ENCODE measurements at places on chromosomes 6 and 20. TPM values are rescaled to one million over a fixed set of nuclear protein-coding genes. Genes with fewer than 3 reads are reported as not detected.

The LGSN gene
- total RNA-seq: not detected

The LY6G6D gene
- total RNA-seq: not detected

The MARCKS gene
- 42.7 TPM for total RNA-seq

The MDFI gene
- 94.7 TPM for total RNA-seq

The MRPS10 gene
- total RNA-seq: 5.4 TPM

DNA sequence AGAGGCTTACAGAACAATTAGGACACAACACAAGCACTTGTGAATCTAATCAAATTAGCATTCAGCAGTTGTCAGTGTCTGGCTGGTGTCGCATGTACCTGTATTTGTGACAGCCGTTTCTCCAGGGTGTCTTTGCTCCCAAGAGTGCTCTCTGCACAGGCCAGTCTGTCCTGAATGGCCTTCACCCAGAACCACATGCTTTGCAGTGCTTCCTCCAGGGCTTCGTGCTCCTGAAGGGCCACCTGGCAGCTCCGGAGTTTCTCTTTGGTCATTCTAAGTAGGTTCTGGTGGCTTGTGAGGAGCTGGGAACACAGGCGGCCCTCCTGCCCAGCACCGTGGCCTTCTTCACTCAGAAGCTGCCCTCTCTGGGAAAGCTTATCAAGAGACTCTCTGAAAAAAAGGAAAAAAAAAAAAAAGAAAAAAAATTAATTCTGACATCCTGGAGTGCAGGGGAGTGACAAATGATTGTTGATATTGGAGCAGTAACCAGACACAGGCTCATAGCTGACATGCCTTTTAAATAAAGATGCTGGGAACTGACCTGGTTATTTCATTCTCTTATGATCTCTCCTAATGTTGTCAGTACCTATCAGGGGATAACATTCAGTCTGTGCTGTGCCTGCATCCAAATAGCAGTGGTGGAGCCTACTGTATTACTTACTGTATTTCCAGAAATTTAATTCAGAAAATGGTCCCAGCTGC lies 245.8 kb downstream of the SYNE1 start:
- no peak for DNase-seq

DNA sequence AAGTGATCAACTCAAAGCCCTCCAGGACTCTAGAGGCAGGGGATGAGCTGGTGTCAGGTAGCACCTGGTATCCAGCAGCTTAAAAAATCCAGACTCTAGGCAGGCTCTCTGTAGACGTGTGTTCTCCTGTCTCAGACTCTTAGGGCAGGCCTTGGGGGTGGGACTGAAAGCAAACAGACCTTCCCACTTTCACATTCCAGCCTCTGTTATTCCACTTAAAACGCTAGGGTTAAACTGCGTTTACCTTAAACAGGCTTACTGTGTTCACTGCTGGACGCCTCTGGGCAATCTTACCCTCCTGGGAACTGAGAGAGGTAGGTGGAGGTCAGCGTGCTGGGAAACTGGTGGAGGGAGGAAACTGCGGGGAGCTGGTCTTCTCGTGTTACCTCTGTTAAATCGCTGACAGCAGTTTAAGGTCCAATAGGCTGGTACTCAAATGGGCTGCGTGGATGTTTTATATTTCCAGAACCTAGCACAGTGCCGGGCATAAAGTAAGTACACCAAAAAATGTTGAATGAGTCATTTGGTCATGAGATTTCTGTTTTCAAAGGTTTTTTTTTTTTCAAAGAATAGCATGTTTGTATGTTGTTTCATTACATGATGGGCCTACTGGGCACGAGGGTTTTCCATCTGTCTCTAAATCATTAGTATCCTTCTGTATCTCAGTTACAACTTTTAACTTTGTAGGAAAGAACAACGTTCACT lies at the start of gene GCNT2:
Gene GCNT2 (plus strand): TSS at position 248 of the 705 bp plus-strand sequence. CDS start 7,561 bp downstream, outside the sequence.
- DNase-seq: no peak

- DNase-seq: no peak
These were observed 531.7 kb downstream of the TFAP2B start for GRCh38 chr6:51350308-51350904.

DNA sequence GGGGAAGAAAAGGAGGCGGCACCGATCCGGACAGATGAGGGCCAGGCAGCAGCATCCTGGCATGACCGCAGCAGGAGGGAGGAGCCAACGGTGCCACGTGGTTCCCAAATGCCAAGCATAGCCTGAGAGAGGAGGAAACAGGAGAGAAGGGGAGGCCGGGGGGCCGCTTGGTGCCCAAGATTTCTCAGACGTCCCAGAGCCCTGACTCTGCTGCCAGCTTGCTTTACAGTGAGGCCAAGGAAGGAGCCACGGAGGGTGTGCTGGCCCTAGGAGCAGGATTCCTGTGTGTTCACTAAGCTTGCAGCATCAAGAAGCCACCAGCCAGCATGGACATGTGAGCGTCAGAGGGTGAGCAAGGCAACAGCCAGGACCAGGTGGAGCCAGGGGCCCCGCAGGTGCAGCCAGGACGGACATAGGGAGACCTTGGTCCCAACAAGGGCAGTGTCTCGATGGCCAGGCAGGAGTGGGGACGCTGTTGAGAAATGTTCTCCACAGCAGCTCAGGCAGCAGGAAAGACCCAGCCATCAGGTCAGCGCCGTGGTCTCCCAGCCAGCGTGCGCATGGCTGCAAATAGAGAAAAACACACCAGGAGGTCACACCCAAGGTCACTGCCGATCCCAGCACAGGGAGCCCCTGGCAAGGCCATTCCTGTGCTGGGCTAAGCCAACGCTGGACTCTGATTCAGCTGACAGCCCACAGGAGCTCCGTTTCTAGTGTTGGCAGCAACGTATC lies 143.7 kb downstream of the DLL1 start:
- DNase-seq: no peak

DNA sequence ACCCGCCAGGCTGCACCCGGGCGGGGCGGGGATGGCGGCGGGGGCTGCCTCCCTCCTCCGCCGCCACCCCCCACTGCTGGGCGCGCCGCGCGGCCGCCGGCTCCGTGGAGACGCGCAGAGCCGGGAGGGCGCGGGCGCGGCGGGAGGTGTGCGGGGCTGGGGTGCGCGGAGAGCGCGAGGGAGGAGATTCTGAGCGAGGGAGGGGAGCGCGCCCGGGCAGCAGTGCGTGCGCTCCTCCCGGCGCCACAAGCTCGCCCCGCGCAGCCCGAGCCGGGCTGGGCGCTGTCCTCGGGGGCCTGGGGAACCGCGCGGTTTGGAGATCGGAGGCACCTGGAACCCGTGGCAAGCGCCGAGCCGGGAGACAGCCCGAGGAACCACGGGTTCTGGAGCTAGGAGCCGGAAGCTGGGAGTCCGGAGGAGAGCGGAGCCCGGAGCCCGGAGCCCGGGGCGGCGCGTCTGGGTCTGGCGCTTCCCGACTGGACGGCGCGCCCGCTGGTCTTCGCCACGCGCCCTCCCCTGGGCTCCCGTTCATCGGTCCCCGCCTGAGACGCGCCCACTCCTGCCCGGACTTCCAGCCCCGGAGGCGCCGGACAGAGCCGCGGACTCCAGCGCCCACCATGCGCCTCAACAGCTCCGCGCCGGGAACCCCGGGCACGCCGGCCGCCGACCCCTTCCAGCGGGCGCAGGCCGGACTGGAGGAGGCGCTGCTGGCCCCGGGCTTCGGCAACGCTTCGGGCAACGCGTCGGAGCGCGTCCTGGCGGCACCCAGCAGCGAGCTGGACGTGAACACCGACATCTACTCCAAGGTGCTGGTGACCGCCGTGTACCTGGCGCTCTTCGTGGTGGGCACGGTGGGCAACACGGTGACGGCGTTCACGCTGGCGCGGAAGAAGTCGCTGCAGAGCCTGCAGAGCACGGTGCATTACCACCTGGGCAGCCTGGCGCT lies at the start of gene NTSR1:
Gene NTSR1 (plus strand): TSS at position 246 of the 946 bp plus-strand sequence. CDS start 372 bp downstream, at position 618.
- no peak for DNase-seq

- DNase-seq: no peak
These were observed 259.9 kb upstream of the MARCKS start for GRCh38 chr6:113597231-113597583.

DNA sequence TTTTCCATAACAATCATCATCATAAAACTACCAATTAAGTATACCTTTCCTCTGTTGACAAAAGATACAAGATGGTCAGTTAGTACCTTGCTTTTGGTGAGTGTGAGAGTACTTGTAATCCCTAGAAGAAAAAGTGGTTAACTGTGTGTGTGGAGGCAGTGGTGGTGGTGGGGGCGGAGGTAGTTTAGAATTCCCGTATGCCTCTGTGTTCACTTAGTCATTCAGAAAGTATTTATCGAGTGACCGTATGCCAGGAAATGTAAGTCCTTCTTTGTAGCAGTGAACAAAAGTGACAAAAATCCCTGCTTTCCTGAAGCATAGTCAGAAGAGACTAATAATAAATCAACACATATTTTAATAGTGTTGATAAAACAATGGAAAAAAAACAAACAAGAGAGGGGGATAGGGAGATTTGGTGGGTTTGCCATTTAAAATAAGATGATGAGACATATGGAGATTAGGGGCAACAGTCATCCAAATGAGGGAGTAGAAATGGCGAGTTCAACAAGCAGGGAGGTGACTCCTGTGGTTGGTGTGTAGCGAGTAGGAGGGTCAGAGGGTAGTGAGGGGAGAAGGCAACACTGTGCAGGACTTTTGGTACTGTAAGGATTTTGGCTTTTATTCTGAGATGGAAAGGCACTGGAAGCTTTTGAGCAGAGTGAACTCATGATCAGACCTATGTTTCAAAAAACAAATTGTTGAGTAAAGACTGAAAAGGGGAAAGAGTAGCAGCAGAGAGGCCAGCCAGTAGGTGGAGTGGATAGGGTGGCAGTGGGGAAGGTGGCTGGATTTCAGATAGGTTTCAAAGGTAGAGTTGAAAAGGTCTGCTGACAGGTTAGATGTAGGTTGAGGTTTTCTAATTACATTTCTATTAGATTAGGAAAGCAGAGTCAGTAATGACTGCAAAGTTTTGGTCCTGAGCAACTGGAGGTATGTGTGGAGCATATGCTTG lies 40.3 kb upstream of the SIM1 start:
- peak; percentile 68 for DNase-seq

GRCh38 chr6:44333273-44333919 lies 9.1 kb upstream of the SPATS1 start:
- no peak for DNase-seq

- DNase-seq: no peak
These were observed 68.4 kb downstream of the VEGFA start for GRCh38 chr6:43838276-43839036.

- DNase-seq: no peak
These were observed 54.8 kb downstream of the CTCFL start for GRCh38 chr20:57470212-57470522.

DNA sequence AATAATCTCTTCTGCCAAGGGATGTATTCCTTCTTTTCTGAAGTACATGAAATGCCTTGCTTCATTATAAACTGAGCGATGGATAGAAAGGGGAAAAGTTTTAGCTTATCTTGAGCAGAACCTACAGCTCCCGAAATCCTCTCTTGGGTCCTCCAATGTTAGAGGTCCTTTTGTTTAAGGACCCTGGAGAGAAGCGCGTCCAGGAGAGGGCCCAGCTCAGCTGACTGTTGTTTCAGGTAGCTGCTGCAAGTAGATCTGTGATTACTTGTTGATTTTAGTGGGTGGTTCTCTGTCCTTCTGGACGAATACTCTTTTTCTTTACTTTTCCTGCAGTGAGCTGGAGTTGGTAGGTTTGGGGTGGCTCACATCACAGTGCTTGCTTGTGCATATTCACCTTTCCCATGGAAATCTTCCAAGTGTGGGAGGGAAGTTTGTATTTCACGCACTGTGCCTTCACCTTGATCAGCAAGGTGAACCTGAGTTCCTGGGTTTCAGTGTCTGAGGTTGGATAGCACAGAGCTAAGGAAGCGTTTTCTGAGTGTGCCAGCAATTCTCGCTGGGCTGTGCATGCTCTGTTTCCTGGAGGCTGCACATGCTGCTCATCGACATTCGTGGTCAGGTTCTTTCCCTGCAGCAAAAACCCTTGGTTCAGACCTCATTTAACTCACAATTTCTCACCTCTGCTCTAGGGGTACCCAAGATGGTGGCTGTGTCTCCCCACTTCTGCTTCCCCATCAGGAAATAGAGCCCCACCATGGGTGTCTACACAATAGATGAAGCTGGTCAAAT lies 176.3 kb downstream of the JARID2 start:
- DNase-seq: no peak

DNA sequence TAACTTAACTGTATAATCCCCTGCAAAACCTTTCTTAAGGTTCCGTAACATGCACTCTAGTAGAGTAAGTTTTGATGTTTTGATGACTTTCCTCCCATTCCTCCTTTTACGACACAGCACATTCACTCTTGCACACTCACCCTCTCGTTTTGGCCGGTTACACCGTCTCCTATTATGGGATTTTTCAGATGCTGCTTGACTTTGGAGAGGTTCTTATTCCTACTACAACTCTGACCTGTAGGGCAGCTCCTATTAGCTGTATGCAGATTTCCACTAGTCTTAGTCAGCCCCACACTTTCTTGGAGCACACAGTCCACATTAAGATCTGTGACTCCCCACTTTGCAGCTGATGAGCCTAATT lies 223.7 kb upstream of the SYNCRIP start:
- DNase-seq: no peak

DNA sequence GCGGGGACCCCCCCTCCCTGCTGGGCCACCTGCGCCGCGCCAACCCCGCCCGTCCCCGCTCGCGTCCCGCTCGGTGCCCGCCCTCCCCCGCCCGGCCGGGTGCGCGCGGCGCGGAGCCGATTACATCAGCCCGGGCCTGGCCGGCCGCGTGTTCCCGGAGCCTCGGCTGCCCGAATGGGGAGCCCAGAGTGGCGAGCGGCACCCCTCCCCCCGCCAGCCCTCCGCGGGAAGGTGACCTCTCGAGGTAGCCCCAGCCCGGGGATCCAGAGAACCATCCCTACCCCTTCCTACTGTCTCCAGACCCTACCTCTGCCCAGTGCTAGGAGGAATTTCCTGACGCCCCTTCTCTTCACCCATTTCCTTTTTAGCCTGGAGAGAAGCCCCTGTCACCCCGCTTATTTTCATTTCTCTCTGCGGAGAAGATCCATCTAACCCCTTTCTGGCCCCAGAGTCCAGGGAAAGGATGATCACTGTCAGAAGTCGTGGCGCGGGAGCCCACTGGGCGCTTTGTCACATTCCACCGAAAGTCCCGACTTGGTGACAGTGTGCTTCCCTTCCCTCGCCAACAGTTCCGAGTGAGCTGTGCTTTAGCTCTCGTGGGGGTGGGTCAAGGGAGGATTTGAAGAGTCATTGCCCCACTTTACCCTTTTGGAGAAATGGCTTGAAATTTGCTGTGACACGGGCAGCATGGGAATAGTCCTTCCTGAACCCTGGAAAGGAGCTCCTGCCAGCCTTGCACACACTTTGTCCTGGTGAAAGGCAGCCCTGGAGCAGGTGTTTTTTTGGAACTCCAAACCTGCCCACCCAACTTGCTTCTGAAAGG lies 2.1 kb downstream of the VEGFA start:
- DNase-seq: peak; percentile 89

- no peak for DNase-seq
These were observed 20.8 kb downstream of the SRC start for GRCh38 chr20:37366743-37367142.

DNA sequence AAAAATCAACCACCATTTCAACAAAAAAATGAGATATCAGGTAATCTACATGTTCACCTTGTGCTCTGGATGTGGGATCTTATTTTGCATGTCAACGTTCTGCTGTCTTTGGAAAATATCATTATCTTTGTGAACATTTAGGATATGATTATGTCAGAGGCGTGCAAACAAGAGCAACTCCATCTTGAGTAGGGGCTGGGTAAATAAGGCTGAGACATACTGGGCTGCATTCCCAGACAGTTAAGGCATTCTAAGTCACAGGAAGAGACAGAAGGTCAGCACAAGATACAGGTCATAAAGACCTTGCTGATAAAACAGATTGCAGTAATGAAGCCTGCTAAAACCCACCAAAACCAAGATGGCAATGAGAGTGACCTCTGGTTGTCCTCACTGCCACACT lies 28.8 kb upstream of the ZBTB24 start:
- no peak for DNase-seq

GRCh38 chr6:20511852-20512251 lies 22.4 kb upstream of the CDKAL1 start:
- no peak for DNase-seq
